Right cardiac atrium (tissue), 5 donors: ENCODE measurements at places on chromosomes 6 and 20.

DNA sequence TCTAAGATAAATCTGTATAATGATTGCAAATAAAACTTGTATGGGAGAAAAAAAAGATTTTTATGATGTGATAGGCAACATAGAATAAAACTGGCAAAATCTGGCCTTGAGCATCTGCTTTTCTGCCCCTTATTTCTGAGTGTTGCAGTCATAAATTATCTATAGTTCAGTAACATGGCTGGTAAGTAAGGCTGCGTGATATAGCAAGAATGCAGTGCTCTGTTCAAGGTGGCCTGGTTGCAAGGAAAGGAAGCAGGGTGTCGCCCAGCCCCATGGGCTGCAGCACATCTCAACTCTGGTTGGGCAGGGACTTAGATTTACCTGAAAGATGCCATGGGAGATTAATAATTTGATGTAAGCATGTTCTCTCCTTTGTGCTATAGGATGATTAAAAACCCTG, 579.5 kb downstream of the LMBRD1 start:
- DNase-seq, result no peak

DNA sequence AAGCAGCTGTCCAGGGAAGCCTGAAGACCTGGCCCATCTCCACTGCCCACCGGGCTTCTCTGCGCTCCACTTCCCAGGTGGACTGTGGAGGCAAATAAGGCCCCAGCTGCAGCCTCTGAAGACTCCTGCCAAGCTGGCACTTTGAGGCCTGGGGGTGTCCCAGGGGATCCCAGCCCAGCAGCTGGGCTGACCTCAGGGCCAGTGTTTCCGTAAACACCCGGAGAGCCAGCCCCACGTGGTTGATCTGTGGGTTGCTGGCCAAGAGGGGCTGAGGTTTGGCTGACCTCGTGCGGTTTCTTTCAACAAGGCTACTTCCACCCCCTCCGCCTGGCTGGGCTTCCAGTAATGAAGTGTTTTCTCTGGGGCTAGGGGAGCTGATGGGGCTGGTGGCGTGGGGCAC, 12.4 kb upstream of the CCN5 start:
- DNase-seq, result peak; percentile 96

DNA sequence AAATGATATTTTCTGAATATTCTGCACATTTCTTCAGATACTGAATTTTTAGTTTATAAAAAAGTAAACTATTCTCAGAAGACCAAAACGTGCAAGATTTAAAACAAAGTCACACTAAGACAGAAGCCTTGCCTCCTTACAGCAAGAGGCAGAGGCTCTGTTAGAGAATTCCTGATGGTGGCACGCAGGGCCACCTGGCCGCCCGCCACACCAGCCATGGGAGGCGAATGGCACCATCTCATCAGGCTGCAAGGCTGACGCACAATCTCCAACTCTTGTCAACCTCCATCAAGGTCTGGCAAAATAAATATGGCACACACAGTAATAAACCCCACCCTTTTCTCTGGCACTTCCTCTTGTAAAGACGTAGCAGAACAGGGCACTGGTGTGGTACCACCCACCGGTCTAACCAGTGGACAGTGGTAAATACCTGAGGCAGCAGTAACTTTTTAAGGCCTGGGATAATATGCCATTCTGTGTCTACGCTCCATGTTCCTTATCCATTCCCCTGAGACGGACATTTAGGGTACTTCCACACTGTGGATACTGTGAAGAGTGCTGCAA, 111.4 kb downstream of the WDR27 start:
- no peak for DNase-seq

DNA sequence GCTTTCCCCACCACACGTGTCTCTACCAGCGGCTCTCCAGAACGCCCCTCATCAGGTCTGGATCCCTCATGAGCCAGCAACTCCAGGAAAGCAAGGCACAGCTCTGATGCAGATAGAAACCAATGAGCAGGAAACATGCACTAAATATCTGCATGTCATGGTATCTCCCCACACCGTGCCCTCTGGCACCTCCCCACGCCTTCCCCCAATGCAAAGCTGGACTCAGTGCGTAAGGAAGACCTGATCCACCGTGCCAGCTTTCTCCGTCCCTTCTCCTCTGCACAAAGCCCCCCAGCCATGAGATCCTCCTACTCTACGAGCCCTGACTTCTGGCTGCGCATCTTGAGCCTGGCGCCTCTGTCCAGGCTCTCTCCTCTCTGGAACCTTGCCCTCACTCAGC, 9.4 kb downstream of the PDE10A start:
- DNase-seq, result no peak

- no peak for DNase-seq
Observed at GRCh38 chr6:156601152-156602065, 175.8 kb upstream of the ARID1B start.

DNA sequence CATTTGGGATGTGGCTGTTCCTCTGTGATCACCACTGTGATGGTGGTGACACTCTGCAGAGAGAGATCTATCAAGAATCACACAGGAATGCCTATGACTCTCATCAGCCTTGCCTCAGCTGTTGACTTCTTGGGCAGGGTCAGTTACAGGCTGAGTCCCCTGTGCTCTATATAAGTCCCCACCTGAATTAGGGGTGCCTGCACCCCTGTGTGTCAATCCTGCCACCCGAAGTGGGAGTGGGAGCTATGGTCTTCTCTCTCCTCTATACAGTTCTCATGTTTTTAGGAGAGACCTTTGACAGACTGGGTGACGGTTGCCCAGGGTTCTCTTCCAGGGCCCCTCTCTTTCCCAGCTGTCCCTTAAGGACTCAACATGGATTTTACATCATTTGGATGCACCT, 173.8 kb downstream of the ZDHHC14 start:
- no peak for DNase-seq
